Right lung (tissue), 10 donors: ENCODE measurements at places on chromosomes 4 and X. TPM values are rescaled to one million over a fixed set of nuclear protein-coding genes. Genes with fewer than 3 reads are reported as not detected.

DNA sequence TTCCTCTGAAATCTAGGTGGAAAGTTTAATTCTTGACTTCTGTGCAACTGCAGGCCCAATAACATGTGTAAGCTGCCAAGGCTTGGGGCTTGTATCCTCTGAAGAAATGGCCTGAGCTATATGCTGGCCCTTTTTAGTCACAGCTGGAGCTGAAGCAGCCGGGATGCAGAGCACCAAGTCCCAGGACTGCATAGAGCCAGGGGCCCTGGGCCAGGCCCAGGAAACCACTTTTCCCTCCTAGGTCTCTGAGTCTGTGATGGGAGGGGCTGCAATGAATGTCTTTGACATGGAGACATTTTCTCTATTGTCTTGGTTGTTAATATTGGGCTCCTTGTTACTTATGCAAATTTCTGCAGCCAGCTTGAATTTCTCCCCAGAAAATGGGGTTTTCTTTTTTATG is 588.5 kb downstream of the CENPC start:
- no peak for DNase-seq

DNA sequence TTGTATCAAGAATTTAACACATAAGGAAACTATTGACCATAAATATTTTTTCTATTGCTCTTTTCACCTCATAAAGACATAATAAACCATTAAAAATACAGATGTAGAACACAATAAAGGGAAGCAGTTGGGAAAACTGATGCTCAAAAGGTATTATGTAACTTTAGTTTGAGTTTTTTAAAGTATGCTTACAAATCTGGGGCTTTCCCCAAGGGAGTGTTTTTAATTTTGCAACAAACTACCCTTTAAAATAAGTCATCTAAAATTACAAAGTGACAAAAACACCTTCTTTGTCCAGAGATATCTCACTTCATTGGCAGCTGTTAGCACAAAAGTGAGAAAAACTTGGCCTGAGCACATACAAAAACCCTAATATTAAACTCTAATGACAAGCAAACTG is 55.0 kb downstream of the PRDM5 start:
- DNase-seq, result no peak

DNA sequence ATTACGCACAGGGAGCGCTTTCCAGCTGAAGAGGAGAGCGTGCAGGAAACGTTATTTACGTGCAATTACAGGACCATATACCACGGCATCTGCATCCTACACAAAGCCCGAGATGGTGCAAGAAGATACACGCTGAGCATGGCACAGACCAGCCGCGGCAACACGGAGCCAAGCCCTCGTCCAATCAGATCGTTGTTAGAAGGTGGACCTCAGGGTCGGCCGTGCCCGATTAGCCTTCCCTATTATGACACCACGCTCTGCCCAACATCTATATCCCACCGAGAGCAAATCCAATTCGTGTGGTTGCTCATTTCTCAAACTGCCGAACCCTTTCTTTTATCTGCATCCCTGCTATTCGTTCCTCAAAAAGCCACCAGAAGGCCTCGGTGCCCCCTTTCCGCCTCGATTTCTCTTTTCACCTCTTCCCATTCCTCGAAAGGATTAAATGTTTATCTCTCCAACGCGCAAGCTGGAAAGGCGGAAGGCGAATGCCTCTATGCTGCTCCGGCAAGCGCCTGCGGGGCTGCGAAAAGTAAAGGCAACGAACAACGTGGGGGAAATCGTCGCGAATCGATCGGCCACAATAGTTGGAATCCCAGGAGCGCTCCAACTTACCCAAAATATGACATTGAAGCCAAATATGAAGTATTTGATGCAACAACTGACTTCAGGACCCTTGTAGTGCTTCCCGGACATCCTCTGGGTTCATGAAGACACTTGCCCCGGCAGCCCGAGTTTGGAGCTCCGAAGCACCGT is 702 bp downstream of the TSPAN5 start:
- no peak for DNase-seq

DNA sequence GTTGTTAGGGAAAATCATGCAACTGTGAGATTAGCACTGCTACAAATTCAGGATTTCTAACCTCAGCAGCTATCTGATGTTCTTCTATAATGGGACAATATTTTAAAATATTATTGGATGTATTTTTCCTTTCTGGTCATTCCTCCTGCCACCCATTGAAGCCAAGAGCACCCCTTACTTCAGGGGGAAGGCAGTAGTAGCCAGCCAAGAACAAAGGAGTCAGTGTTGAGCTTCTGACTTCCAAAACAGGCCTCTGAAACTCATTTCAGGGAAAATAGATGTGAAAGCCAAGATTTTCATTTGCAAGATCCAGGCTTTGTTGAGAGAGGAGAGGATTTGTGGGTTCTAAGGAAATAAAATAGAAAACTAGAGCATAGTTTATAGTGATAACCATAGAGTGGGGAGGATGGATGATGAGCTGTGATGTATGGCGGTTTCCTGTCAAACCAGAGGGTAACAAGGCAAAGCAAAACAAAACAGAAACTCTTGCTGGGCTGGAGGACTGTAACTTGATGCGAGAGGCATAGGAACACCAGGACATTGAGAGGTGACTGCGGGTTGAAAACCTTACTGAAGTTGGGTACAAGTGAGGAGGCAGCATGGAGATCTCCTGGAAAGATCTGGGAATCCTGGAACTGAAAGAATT is 173.7 kb upstream of the LEF1 start:
- no peak for DNase-seq

DNA sequence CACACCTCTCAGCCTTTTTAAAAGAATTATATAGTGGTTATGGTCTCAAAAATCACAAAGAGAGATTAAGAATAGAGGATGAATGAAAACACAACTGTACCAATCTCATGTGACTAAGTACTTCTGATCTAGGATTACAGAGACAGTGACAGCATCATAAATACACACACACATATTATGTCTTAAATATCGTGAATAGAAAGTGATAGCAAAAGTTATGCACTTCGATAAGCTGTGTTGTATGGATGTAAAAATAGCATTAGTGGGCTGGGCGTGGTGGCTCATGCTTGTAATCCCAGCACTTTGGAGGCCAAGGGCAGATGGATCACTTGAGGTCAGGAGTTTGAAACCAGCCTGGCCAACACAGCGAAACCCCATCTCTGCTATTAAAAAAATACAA is 25.0 kb downstream of the GYPA start:
- no peak for DNase-seq

GPR78 gene
- 0.21 TPM for polyA plus RNA-seq

TMPRSS11F gene
- not detected for polyA plus RNA-seq

GRCh38 chr4:73520821-73521220 is 39.3 kb downstream of the AFM start:
- DNase-seq, result no peak

MYOZ2 gene
- polyA plus RNA-seq, result 0.06 TPM

- no peak for DNase-seq
These were observed 27.3 kb upstream of the CDKN2AIP start for GRCh38 chr4:183416879-183417755.

GRCh38 chr4:59770601-59771264 is 1429.4 kb upstream of the ADGRL3 start:
- peak; percentile 31 for DNase-seq

SSX1 gene
- not detected for polyA plus RNA-seq

CXorf58 gene
- not detected for polyA plus RNA-seq

ADH1B gene
- polyA plus RNA-seq, result 978 TPM

- no peak for DNase-seq
These were observed 63.4 kb downstream of the LCORL start for GRCh38 chr4:17958181-17958580.

DNA sequence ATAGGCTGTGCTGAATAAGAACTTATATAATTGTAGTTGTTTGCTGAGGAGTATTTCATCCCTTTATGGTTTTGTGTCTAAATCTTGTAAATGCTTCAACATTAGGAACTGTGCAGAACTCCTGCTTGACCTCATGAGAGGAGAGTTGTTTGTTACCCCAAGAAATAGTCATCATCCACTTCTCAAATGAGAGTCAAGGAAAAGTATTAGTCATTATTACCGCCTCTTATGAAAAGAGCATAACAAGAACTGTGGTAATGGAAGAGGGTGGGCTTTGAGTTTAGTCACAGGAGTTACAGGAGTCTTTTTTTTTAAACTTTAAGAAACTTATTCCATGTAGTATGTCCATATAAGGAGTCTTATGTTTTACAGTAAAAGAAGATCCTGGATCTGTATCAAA is 132.9 kb downstream of the RAP1GDS1 start:
- no peak for DNase-seq

RAB41 gene
- 1.3 TPM for polyA plus RNA-seq

DNA sequence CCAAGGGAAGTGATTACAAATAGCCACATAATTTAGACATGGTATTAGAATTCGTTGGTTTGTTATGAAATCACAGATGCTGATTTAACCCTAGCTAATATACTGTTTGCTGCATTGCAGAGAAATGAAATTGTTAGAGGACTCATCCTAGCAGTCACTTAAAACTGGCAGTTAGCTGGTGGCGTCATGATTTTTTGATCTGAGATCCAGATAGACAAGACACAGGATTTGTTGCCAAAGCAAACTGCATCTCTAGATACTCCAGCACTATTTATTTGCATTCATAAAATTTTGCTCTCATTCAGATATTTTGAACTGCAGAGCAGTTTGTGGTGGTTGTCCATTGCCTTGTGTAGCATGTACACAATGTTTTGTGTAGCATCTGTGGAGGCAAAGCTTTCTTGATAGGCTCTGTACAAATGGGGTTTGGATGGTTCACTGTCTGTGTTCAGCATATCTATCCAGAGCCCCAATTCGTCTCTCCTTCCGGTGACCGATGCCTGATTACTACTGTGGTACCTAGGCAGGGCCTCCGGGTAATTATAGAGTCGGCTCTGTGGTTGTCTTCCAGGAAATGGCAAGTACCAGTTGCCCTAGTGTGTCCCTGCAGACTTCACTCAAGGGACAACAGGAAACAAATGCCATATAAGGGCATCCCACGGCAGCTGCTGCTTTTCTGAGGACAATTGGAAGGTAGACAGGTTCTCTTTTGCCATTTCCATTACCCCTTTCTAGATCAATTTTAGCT is 30.1 kb upstream of the SPARCL1 start:
- no peak for DNase-seq

- no peak for DNase-seq
These were observed 87.0 kb downstream of the IRF2 start for GRCh38 chr4:184387351-184387750.

FHDC1 gene
- polyA plus RNA-seq, result 9.6 TPM

GRCh38 chrX:63402106-63402505 is 51.0 kb upstream of the SPIN4 start:
- DNase-seq, result no peak

PLAC8 gene
- polyA plus RNA-seq, result 7.1 TPM

DNA sequence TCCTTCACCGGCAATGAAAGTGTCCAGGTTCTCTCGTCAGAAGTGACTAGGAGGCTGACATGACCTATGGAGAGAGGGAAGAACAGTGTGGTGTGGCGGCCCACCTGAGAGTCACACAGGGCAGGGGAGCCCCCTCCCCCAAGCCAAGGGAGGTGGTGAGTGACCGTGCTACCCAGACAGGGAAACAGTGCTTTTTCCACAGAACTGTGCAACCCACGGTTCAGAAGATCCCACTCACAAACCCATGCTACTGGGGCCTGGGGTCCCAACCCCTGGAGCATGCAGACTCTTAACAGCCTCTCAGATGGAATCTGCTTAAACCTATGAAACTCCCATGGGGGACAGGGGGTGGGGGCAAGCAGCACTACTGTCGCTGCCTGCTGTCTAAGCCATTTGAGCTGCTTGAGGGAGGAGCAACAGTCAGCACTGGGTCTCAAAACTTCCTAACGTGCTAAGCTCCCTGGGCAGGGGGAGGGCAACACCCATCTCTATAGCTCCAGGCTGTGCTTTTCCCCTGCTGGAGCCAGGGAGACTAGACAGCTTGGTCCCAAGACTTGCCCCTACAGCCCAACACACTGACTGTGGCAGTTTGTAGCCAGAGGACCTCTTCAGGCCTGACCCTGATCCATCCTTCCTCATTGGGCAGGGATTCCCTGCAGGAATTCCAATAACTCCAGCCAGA is 850.4 kb upstream of the AADAT start:
- no peak for DNase-seq

DNA sequence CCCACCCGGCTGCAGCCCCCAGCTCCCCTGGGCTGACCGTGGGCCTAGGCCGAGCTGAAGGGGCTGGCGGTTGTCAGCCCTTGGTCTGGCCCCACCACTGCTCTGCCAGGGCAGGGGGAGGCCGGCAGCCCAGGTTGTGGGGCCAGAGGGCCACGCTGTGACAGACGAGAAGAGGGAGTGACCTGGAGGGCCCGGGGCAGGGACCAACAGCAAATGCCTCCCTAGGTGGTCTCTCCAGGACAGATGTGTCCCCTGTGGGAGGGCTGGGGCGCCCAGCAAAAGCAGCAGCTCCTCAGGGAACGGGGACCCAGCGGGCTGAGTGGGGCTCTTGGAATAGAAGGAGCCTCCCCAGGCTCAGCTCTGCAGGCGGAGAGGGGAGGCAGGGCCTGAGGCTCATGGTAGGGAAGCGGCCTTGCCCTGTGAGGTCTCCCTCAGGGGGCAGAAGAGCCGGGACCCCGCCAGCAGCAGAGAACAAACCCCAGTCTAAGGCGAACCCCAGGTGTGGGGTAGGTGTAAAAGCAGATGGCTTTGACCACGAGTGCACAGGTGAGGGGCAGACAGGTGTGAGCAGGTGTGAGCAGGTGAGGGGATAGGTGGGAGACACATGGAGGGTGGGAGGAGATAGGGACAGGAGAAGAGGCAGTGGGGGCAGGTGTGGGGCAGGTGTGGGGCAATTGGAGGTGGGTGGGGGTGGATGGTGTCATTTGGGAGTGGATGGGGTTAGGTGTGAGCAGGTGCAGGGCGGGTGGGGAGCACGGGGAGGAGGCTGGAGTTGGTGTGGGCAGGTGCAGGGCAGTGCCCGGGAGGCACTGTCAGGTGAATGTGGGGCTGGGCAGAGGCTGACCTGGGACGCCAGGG is 34.1 kb upstream of the SPON2 start:
- no peak for DNase-seq

MAOA gene
- polyA plus RNA-seq, result 67.6 TPM

- DNase-seq, result peak; percentile 35
These were observed 8.7 kb downstream of the KIAA1210 start for GRCh38 chrX:119118780-119119395.

MAGEA2B gene
- not detected for polyA plus RNA-seq

DNA sequence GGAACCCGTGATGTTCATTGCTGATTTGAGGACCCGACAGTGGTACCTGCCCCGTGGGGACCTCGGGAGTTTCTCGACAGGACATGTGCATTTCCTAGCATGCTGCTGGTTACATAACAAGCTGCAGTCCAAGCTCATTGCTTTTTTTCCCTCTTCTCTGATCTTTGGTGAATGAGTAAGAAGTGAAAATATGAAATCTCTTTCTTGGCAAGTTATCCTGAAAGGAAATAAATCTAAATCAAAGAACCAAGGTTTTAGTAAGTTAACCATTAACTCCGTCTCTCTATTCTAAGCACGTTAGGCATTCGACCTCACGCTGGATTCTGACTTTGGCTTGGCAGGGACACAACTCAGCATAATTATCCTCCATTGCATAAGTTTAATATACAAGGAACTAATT is 86.6 kb downstream of the STK32B start:
- peak; percentile 15 for DNase-seq

DNA sequence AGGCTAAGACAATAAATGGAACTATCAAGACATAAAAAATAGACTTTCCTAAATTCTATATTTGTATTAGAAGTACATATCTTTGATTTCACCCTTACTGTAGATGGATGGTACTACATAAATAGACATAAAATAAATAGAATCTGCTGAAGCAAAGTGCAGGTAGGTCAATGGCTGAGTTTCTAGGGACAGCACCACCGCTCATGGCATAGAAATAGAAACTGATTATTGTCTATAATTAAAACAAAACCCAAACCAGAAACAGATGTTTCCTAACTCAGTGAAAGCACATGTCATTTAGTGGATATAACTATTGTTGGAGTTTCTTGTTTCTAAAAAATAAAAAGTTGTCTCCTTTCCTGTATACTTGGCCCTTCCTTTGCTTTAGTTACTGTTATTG is 387.3 kb upstream of the ADGRL3 start:
- no peak for DNase-seq

PWWP3B gene
- polyA plus RNA-seq, result 4.6 TPM
